Retina (tissue), 1 donor: ENCODE measurements at places on chromosomes 2 and 18.

DNA sequence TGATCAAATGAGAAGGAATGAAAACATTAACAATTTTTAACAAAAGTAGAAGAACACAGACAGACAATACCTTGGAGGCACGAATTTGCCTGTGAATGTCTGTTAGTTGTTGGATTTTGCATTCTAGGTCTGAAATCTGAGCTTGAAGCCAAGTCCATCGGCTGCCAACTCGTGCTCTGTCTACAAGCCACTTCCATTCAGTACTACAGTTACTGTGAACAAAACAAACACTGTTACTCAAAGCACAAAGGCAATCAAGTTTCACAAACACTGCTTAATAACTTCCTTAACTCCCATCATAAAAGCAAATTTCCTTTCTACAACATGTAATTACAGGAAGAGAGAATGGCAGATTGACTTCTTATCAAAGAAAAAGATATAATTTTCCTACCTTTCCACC is 42.2 kb downstream of the KANSL1L start:
- no peak for DNase-seq

- no peak for DNase-seq
Observed at GRCh38 chr2:69553991-69554390, 89.5 kb downstream of the AAK1 start.

DNA sequence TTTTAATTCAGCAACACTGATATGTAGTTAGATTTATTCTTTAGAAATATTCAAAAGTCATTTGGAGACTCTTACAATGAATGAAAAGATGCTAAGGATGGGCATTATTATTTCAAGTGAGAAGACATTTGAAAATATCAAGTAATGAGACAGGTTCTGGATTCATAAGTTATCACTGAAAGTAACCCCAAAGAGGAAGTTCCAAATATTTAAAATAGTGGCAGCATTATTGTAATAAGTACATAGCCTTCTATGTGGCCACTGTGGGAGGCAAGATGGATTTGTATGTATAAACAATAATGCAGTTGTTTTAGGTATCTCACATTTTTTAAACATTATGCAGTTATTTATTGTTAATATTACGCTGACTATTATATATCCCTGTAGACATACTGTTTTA is 29.7 kb downstream of the ZC3H6 start:
- DNase-seq: no peak

DNA sequence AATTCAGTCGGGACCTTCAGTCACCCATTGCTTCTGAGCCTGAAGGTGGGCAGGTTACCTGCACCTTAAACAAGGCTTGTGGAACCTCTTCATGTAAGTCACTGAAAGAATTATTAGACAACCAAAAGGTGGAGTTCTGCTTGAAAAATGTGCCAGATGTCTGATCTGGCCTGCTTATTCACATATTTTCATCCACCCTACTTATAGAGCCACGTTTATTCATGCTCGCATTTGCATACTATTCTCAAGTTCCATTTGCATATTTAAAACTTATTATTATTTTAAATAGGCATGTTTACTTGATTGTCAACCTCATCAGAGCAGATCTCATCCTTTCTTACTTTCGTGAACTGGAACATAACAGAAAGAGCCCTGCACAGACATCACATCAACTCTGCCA is 140.0 kb upstream of the NABP1 start:
- no peak for DNase-seq

GRCh38 chr2:100588071-100588786 is 25.4 kb downstream of the PDCL3 start:
- DNase-seq: no peak

GRCh38 chr2:164696634-164697033 is 75.4 kb upstream of the GRB14 start:
- DNase-seq: no peak

DNA sequence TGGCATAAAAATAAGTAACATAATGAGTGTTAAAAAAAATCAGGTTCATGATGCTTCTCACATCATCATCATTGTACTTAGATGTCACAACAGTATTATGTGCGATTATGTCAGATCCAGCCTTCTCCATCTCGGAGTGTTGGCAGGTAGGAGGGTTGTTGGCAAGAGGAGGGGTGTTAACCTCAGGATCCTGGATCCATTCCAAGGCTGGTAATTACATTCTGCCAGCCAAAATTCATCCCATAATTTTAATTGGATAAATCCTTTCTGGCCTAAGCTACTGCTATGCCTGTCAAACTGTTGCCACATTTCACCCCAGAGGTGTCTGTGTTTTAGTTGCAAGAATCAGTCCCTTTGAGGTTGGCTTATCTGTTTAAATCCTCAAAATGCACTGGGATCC is 891 bp upstream of the FTCDNL1 start:
- peak; percentile 10 for DNase-seq

- DNase-seq: no peak
Observed at GRCh38 chr2:41906338-41906725, 141.5 kb upstream of the PKDCC start.

DNA sequence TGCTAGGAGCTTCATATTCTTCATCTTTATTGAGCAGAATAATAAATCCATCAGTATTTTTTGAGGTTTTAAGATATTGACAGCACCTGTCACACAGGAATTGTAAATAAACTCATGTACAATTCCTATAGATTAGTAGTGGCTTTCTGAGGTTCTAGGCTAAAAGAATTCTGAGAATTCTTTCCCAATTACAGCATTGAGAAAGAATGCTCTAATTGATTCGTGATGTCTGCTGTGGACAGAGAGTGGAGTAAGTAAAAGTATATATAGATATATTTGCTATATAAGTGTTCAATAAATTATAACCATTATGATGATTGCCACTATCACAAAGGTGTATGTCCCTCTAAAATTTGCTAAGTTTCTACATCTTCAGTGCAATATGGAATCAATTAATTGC is 186.5 kb upstream of the NRP2 start:
- no peak for DNase-seq

GRCh38 chr18:48801728-48802542 is 148.8 kb downstream of the SMAD7 start:
- no peak for DNase-seq

DNA sequence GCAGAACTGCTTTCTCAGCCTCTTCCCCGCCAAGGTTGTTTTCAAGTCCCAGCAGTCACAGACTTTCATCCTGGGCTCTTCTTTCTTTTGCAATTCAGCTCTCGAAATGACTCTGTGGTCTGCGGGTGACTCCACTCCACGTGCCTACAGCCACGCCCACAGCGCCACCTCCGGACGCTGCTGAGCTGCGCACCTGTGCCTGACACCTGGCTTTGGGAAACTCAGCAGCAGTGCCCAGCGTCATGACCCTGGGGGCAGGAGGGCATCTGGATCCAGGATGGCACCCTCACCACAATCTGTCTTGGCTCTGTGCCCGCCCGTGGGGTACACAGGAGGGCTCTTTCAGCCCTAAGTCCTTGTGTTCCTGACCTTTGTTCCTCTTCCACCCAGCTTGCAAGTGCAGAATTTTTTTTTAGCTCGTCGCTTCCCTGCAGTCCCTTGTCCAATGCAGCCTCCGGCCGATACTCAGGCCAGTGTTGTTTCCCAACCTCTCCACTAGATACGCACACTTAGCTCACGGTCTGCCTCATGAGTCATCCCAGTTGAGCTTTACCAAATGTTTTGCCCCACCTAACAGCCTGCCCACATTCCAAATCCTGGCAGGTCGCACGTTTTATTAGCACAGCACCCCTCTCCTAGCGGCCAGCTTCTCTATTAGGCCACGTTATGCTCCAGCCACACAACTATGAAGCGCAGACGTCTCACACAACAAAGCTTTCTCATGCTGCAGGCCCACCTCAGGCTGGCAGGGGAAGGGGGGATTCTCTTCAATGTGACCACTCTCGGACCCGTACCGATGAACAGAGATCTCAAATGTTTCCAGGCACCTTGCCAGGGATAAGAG is 6.5 kb upstream of the CAPN10 start:
- DNase-seq: no peak

DNA sequence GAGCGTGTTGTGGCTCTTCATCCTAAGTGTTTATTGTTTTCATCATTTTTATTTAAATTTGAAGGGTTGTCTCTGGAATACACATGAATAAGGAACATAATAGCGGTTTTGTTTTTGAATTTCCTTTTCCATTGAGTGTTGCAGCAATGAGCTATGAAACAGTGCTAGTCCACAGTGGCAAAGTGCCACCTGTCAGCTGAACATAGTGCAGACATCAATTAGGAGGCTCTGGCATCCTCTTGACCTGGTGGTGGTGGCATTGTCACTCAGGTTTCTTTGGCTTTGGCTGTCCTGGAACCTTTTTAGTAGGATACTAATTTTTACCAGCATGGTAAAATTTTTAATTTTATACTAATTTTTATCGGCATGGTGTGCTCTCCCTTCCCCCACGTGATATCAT is 63.2 kb downstream of the UGGT1 start:
- DNase-seq: no peak

DNA sequence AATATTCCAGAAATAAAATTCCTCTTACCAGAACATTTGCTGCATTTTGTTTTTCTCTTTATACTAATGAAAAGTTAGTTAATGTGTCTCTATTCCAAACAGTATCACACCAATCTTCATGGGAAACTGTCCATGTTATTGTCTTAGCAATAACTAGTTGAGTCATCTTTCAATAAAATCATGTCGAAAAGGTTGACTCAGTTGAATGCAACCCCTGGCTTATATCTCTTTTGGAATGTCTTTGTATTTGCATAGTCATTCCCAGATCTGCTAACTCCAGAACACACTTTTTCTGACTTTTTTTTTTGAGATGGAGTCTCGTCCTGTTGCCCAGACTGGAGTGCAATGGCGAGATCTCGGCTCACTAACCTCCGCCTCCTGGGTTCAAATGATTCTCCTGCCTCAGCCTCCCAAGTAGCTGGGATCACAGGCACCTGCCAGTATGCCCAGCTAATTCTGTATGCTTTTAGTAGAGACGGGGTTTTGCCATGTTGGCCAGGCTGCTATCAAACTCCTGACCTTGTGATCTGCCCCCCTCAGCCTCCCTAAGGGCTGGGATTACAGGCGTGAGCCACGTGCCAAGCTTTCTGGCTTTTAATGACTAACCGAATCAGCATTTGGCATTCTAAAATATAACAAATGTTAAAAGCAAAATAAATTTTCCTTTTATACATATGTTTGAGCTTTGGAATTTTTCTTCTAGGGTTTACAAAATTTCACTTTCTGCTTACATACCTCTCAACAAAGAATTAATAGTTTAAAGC is 133.2 kb upstream of the GULP1 start:
- no peak for DNase-seq

DNA sequence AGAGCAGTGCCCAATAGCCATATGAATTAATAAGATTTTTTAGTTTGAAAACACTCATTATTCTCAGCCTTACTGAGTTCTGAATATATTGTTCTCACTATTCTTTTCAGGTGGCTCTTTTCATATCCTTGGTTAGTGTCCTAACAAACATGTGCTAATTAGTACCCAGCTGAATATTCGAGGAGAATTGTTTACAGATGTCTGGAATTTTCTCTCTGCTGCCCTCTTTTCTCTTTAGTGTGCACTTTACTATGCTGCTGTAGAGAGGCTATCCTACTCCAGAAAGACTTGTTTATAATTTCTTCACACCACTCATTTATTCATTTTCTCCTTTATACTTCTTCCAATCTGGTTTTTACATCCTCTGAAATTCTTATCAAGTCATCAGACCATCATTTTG is 405.3 kb downstream of the SPAG16 start:
- no peak for DNase-seq

DNA sequence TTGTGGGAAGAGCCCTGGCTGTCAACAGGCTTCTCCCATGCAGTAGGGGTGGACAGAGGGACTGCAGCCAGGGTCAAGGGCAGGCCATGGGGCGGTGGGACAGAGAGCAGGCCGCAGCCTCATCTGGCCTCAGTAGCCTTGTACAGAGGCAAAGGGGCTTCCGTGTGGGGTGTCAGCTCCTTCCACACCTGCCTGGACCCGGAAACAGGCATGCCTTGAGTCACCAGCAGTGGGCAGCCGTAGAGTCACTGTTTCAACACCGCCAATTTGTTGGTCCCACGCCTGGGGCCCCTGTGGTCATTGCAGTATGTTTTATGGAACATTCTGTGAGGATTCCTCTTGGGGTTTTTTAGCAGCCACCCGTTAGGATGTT is 173.0 kb downstream of the SMAD7 start:
- no peak for DNase-seq

DNA sequence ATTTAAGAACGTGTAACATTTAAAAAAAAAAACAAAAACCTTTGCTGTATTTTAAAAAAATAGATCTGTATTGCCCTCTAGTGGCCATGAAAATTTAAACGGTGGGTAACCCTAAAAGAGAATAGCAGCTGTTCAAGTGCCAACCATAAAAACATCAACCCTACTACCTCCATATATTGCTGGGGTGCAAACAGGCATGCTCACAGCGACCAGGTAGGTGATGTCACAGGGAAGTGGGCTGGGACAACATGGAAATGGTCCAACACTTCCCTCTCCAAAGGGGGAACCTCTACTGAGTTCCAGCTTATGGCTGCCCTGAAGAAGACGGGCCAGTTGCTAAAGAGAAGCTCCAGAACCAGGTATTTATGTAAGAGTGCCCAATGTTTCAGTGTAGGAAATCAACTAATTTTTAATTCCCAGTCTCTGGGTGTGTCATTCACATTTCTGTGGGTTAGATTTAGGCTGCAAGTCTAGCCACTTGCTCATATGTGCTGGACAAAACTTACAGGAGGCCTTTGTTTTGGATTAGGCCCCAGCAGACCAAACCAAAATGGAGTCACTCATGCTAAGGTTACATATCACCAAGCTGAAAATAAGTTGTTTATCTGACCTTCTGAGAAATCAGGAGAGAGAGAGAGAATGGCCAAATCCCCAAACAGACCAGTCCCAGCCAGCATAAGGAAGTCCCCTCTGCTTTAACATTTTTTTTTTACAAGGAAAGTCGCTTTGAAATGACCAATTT is 54.5 kb downstream of the SKA1 start:
- peak; percentile 19 for DNase-seq

DNA sequence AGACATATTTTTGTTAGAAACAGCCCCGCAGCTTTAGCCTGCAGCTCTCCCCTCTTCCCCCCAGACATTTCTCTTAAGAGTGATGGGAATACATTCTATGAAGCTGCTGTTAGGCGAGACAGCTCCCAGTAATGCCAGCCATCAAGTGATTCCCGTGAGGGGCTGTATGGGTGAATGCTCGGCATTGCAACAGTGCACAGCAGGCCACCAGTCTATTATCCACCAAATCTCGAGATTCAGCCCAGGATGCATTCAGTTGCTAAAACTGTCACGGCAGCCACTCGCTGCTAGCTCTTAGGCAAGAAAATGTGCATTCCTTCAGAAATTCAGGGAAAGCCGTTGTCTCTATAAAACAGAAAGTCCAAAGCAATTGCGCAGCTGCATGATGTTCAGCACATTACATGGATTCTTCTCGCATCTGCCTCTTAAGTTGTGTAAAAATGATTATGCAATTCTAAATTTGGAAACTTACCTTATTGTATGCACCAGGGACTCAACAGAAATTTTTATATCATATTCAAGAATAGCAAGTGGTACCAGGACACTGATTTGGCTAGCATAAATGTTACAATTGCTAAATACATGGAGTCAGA is 211.3 kb upstream of the ARL4C start:
- DNase-seq: peak; percentile 46

- no peak for DNase-seq
Observed at GRCh38 chr2:174485788-174486562, 854 bp downstream of the GPR155 start.
